ENCODE measurements at places on chromosomes 2 and 18.

- no peak for DNase-seq
These were observed 79.0 kb downstream of the OLA1 start for GRCh38 chr2:174169372-174169771.

GRCh38 chr2:16067866-16068551, 127.7 kb downstream of the MYCN start:
- DNase-seq: no peak

GRCh38 chr2:20378891-20379519, 28.4 kb upstream of the PUM2 start:
- DNase-seq: peak; percentile 67

GRCh38 chr2:150174056-150174805, 313.2 kb downstream of the RND3 start:
- DNase-seq: no peak

GRCh38 chr2:55620123-55620779, 2.8 kb upstream of the PPP4R3B start:
- DNase-seq: peak; percentile 40

- no peak for DNase-seq
These were observed 300.4 kb downstream of the ZNF407 start for GRCh38 chr18:74897971-74898657.

DNA sequence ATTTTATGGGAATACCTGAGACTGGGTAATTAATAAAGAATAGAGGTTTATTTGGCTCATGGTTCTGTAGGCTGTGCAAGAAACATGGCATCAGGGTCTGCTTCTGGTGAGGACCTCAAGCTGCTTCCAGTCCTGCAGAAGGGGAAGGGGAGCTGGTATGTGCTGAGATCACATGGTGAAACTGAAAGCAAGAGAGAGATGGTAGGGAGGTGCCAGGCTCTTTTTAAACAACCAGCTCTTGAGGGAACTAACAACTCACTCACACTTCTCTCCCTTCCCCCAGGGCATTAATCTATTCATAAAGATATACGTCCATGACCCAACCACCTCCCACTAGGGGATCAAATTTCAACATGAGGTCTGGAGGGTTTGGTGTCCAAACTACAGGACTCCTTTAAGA, 40.1 kb downstream of the AGPS start:
- DNase-seq: peak; percentile 12

DNA sequence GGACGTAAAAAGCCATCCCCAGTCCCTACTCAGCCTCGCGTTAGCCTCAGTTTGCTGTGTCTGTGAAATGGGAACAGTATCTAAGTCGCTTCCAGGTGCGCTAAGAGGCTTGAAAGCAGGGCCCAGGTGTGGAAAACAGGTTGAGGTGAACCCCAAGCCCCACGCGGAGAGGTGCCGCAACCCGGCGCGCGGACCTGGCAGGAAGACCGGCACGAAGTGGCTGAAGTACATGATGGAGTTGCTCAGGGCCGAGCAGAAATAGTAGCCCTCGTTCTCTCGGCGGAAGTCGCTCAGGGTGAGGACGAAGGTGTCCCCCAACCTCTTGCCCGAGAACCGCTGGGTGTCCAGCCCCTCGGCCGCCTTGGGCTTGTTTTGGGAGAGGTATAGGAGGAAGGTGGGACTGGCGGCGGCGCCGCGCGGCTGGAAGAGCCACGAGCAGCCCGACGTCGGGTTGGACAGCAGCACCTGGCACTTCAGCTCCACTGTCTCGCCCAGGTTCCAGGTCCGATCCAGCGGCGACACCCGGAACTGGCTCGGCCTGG, 508 bp downstream of the CD8A start:
- DNase-seq: peak; percentile 19

GRCh38 chr2:237509905-237510304, 22.9 kb downstream of the MLPH start:
- no peak for DNase-seq

- no peak for DNase-seq
These were observed 70.2 kb upstream of the DAPL1 start for GRCh38 chr2:158724803-158725381.

- DNase-seq: no peak
These were observed 200.0 kb downstream of the GBX2 start for GRCh38 chr2:235968155-235968554.

DNA sequence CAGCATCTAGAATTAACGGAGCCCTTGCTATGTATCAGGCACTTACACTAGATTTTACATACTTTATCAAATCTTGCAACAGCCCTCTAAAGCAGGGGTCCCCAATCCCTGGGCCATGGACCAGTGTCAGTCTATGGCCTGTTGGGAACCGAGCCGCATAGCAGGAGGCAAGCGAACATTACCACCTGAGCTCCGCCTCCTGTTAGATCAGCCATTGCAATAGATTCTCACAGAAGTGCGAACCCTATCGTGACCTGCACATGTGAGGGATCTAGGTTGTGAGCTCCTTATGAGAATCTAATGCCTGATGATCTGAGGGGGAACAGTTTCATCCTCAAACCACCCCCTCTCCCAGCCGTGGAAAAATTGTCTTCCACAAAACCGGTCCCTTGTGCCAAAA, 13.4 kb downstream of the DNAJB2 start:
- DNase-seq: no peak

GRCh38 chr2:79660557-79660956, 147.7 kb downstream of the CTNNA2 start:
- DNase-seq: no peak

GRCh38 chr2:71063216-71063615, 5.2 kb upstream of the NAGK start:
- no peak for DNase-seq

- no peak for DNase-seq
These were observed 71.3 kb upstream of the TCF7L1 start for GRCh38 chr2:85061896-85062295.

DNA sequence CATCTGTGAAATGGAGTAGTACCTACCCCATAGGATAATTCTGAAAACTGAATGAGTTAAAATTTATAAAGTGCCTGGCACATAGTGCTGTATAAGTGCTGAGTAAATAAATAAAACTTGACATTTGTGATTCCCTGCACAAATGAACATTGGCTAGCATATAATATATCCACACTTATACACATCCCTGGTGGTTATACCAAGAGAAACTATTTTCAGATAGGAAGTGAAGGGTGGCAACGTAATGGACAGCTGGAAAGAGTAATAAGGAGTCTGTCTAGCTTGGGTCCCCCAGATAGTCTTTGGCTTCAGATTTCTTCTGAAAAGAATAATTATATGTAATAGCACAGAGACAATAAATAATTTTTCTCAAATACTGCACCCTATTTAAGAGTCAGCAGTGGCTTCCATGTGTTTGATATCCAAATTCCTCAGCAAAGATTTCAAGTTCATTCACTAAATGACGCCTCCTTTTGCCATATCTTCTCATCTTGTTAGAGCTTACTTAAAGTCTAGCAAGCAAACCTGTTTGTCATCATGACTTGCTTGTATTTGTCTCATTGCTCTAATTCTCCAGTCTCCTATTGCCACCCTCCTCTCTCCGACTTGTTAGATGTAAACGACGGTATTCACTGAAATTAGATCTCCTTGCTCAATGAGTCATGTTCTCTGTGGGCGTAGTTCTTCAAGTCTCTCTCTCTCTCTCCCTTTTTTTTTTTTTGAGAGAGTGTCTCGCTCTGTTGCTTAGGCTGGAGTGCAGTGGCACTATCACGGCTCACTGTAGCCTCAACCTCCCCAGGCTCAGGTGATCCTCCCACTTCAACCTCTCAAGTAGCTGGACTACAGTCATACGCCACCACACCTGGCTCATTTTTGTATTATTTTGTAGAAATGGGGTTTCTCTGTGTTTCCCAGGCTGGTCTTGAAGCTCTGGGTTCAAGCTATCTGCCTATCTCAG, 8.7 kb upstream of the ADGRF3 start:
- DNase-seq: no peak

GRCh38 chr2:230843132-230843531, 21.6 kb upstream of the ITM2C start:
- no peak for DNase-seq

GRCh38 chr2:21819454-21819853, 695.7 kb downstream of the TDRD15 start:
- DNase-seq: no peak

GRCh38 chr18:53551868-53552426, 672.5 kb downstream of the MBD2 start:
- DNase-seq: no peak

GRCh38 chr2:111227716-111228141, 107.0 kb downstream of the BCL2L11 start:
- DNase-seq: no peak

DNA sequence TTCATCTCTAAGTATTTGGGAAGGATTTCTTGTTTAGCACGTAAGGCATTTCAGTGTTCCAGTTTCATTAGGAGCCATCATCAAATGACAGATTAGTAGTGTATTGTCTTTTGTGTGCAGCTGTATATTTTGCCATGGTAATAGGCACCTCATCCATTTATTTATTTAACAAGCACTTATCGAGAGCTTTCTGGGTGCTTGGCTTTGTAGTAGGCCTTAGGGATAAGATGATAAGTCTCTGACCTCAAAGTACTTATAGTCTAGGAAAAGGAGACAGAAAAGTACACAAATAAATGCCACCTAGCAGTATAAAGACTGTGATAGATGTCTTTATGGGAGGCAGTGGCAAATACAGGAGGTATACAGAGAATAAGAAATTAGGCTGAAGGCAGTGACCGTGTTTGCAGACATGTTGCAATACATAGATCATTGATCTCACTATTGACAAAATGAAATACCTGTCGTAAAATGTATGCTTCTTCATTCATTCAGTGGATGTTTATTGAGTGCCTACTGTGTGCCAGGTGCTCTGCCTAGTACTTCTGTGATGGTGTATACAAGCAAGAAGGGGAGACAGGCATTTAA, 265.9 kb downstream of the SETBP1 start:
- no peak for DNase-seq

DNA sequence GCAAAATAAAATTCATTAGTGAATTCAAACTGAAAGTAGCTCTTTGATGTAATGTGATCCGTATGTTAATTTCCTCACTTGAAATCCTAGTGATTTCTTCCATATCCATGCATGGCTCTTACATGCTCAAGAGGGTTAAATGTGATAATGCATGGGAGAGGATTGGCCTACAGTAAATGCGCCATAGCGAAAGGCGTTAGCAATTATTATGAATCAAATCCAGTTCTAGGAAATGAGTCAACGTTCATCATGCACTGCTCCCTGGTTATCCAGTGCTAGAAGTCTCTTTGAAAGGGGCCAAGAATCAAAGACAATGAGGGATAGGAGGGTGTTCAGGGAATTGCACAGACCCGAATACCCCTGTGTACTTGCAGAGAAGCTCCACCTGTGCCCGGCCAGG, 101.4 kb upstream of the RASGRP3 start:
- no peak for DNase-seq

DNA sequence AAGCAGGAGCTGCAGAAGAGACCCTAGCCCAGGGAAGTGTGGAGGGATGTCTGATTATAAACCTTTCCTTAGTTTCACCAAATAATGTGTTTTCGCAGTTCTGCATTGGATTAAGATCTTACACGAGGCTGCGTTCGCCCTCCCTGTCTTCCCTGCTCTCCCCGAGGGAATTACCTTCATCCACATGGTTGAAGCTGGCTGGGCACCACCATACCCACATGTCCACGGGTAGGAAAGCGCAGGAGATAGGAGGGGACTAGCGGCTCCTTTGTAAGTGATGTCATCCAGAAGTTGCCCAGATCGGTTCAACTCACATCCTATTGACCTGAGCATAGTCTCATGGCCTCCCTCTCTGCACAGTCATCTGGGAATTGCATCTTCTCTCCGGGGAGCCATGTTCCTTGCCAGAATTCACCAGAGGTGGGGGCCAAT, 1.1 kb downstream of the TTL start:
- DNase-seq: peak; percentile 11

DNA sequence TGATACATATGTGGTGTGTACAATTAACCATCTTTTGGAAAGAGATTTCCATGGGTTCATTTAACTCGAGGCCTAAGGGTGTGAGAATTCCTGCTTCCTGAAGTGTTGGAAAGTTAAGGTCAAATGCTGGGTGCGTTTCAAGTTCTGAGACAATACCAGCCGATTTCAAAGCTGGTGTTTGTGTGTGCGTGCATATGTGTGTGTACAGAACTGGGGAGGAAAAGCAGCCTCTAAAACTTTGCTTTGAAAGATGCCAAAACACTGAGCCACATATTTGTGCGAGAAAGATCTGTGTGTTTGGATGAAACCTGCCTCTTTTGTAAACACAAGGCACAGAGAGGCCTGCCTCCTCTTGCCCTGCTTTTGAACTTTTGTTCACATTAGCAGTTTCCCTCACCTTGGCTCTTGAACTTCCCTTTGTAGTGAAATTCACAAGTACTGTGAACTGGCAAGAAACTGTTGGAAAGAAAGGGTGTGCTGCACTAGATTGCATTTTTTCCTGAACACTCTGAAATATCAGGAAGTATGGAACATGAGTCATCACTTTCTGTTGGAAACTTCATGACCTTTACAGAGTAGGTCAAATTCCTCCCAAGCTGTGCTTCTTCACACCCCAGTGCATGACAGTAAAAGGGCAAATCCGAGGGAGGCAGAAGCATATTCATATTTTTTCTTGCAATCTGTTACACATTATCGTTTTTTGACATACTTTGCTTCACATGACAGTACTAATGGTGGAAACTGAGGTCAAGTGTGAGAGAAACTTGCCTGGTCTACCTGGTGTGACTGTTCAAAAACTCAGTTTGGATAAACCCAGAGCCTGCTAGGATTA, 20.0 kb upstream of the CAVIN2 start:
- no peak for DNase-seq

- DNase-seq: peak; percentile 46
These were observed 107.7 kb downstream of the BCL11A start for GRCh38 chr2:60445684-60446179.

GRCh38 chr18:32095192-32095899, 3.7 kb downstream of the RNF138 start:
- DNase-seq: no peak

- peak; percentile 5 for DNase-seq
These were observed 1651.8 kb downstream of the DPP10 start for GRCh38 chr2:116094196-116094595.

DNA sequence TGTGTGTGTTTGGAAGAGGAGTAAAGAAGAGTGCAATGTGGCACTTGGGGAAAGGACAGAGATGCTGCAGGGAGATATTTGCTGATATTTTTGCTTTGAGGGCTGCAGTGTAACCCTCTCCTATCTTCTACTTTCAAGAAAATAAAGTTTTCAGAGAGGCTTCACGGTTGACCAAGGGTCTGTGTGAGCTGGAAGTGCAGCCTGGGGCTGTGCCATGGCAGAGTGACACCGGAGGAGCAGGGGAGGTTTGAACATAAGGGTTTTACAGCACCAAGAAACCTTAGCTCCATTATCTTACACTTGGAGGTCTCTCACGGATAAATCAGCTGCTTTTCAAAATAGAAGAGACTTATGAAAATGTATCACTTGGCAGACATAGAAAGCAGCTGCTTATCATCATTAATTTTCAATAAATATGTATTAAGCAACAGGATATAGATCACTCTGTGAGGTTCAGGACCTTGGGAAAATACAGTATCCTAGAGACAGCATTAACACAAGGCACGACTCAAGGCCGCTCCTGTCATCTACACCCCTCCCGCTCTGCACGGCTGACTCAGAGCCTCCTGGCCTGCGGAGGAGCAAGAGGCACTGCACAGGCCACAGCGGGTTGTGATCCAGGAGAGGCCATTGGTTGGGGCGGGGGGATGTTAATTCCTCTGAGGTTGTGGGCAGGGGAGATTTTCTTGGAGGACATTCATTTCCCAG, 127.8 kb downstream of the COPS8 start:
- DNase-seq: no peak

GRCh38 chr2:23757686-23758433, 169.1 kb downstream of the ATAD2B start:
- DNase-seq: no peak

GRCh38 chr2:207387001-207387571, 142.7 kb upstream of the CREB1 start:
- DNase-seq: no peak

Data from RPMI8226 (cell line).